ENCODE measurements at places on chromosomes 5 and 9.

GRCh38 chr5:14250084-14250695 is 107.0 kb downstream of the TRIO start:
- DNase-seq = peak; percentile 88

GRCh38 chr9:79768194-79768593 is 196.4 kb downstream of the TLE4 start:
- DNase-seq = peak; percentile 18

DNA sequence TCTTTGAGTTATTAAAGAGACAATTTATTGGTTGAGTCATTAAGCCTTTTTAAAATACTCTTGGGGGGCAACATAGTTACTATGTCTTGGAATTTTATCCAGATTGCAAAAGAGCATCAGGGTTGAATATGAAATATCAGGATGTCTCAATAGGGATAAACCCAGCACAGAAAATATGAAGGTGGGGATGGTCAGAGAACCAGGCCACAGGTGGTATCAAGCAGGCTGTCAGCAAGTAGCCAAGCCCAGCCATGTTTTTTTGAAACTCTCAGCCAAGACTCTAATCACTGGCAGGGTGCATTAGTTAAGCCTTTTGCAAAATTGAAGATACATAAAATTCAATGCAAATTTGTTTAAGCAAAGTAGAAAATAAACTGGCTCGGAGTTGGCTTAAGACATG is 468.9 kb downstream of the DTWD2 start:
- DNase-seq = no peak

- DNase-seq = no peak
These were observed 3.6 kb upstream of the CTXN3 start for GRCh38 chr5:127645300-127645726.

DNA sequence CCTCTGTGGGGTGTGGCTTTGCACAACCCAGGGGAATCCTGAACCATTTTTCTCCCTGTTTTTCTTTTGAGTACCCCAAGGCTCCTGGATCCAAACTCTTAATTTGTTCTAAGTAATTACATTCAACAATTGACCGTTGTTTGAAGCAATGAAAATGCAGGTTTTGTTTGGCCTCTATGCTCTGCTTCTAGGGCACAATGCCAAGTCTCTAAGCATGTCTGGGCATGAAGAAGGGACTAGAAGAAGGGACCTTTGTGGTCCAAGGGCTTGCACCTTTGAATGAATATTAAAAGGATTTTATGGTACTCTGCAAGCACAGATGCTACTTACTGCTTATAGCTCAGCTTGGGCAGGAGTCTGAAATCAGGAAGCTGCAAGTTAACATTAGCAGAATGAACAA is 6.6 kb upstream of the ENC1 start:
- DNase-seq = no peak

DNA sequence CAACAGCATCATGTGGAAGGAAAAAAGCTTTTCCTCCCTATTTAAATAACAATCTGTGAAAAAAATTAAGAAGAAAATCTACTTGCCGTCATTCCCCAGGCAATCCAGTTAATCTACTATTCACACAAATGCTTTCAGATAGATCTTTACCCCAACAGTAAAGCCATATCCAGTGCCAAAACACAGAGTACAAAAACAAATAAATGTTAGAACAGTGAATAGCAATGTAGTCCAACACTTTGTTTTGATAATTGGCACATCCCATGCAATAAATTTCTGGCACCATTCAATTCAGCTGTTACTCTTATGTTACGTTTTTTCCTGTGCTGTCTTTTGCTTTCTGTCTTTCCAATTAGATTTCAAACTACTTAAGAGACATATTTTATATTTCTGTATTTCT is 2245.5 kb upstream of the WWC1 start:
- DNase-seq = peak; percentile 13

GRCh38 chr5:17852740-17853139 is 218.5 kb downstream of the TAF11L14 start:
- peak; percentile 15 for DNase-seq

DNA sequence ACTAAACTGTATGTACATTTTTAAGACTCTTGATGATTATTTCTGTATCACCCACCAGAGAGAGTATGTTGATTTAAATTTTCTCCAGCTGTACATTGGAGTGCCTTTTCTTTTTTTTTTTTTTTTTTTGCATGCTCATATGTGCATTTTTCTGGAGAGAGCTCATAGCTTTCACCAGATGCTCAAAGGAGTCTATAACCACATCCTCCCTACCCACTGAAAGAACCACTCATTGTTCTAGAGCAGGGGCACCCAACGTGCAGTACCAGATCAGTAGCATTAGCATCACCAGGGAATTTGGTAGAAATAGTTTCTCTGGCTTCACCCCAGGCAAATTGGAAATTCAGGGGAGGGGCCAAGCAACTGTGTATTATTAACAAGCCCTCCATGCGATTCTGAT is 53.9 kb upstream of the TMEM171 start:
- no peak for DNase-seq

- peak; percentile 46 for DNase-seq
These were observed 231.3 kb downstream of the ENC1 start for GRCh38 chr5:74409166-74409706.

DNA sequence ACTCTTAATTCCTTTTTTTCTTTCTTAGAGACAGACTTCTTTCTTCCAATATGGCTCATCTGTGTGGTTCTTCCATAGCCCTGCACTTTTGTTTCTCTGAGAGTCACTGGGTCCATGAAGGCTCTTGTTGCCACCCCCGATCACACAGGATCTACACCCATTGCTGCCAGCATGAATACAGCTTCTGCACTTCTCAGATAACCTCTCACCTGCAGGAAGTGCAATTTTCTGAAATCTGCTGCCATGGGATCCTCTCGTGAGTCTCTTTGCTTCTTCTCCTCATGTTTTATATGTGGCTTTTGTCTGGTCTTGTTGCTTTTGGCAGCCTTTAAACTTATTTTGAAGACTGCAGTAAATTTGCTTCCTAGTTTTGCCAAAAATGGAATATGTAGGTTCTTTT is 171.2 kb downstream of the TMEM167A start:
- no peak for DNase-seq

- DNase-seq = no peak
These were observed 49.3 kb downstream of the COL15A1 start for GRCh38 chr9:98992885-98993569.

- DNase-seq = no peak
These were observed 178.1 kb upstream of the IL12B start for GRCh38 chr5:159508344-159508743.

GRCh38 chr5:134503088-134503936 is 22.2 kb upstream of the JADE2 start:
- DNase-seq = peak; percentile 26

GRCh38 chr9:73154722-73155121 is 3.1 kb downstream of the ANXA1 start:
- DNase-seq = no peak

DNA sequence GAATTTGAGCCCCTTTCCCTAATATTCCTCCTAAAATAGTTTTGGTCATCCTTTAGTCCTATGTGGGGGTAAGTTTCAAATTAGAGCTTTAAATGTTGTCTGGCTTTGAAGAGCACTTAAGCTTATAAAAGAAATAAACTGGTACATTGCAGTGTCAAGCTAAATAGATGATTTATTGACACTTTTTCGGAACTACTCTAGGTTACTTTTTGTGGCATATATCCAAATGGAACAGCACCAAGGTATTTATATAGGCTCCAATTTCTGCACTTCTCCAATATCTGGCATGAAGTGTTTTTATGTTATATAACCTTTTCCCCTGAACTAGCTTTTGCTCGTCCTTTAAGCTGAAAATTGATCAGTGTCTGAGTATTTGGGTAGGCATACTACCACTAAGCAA is 402.5 kb downstream of the NFIB start:
- no peak for DNase-seq

- no peak for DNase-seq
These were observed 23.7 kb upstream of the GOLGA1 start for GRCh38 chr9:124964604-124965003.

- DNase-seq = no peak
These were observed 6.3 kb upstream of the GARIN3 start for GRCh38 chr5:157172403-157172802.

DNA sequence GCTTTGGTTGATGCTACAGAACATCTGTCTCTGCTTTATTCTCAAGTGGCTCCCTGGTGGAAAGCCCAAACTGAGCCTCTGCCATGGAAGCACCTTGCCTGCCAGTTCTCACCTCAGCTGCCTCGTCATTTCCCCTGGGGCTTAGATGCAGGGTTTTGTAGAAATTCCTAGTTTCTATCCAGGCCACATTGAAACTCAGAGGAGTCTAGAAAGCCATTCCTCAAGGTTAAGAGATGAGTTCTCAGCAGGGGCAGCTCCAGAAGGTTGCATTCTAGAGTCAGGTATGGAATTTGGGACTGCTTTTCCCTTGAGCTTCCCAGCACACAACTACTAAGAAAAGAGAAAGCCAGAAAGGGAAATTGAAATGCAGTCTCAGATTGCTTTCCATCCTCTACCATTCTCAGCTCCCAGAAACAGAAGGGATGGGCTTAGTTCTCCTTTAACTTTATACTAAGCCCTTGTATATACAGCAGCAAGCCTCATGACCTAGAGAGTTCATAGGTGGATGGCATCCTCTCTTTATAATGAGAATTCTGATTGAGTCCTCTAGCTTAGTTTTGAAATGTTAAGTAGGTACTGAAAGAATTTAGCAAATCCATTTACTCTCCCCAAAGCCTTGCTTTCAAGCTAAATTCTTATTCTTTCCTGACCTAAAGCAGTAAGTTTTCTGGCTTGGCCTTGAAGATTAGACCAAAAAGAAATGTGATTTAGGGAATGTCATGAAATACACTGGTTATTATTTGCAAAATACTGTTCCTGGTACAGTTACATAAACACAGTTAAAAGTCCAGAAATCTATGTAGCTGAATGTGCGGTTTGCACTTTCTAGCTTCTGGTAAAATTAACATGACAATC is 66.0 kb upstream of the MEF2C start:
- DNase-seq = no peak

- no peak for DNase-seq
These were observed 29.7 kb upstream of the F2RL2 start for GRCh38 chr5:76652809-76653414.

DNA sequence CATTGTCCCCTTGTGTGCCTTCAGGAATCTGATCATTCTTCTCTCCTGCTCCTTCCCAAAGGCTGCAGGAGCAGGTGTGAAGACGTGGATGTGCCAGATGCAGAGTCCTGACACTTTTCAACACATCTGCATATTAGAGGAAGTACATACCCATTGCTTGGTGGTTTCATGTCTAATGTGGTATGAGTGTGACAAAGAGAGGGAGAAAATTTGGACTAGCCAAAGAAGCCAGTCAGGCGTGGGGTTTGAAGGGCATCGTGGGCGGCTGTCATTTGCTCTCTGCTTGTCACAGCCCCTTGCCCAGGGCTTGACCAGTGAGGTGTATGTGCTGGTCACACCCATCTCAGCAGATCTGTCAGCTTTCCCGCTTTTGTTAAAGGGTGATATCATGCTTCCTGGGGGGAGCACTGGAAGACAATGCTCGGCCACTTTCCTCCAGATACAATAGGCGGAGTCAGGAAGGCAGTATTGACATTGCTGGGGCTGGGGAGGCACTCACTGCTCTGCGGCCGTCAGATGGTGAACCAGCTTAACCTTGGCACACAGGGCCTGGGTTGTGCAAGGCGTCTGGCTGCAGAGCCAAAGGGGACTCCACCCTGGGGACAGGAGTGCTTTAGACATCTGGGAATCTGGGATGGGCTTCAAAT is 8.6 kb downstream of the TEK start:
- DNase-seq = no peak

DNA sequence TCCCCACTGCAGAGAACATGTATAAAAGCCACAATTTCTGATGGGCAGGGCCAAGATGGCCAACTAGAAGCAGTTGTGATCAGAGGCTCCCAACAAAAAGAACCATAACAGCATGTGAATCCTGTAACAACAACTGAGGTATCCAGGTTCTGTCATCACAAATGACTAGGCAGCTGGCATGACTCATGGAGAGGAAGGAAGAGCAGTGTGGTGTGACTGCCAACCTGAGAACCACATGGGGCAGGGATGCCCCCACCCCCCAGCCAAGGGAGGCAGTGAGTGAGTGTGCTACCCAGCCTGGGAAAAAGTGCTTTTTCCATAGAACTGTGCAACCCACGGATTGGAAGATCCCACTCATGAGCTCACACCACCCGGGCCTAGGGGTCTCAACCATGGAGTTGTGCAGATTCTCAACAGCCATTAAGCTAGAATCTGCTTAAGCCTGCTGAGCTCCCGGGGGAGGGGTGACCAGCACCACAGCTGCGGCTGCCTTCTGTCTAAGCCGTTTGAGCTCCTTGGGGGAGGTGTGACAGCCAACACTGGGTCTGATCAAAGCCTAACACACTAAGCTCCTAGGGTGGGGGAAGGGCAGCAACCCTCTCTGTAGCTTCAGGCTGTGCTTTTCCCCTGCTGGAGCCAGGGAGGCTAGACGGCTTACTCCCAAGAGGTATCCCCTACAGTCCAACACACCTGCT is 80.1 kb upstream of the DMAC1 start:
- peak; percentile 17 for DNase-seq

DNA sequence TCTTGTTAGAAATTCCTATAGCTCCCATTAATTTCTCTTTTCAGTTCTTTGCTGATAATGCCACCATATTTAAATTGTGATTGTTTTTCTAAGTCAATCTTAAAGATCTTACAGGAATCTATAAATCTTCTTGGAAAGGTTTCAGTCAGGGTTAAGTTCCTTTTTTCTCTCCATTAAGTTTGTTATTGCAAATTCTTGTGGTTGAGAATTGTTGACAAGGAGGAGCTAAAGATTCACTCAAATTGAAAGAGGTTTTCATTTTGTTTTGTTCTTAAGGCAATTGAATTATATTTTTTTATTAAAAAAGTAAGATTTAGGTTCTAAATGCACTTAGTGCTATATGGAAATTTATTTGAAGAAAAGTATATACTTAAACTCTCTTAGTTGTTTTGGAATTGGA is 213.4 kb downstream of the PRR16 start:
- DNase-seq = no peak

- DNase-seq = peak; percentile 85
These were observed 27.0 kb upstream of the COL15A1 start for GRCh38 chr9:98916660-98917059.

DNA sequence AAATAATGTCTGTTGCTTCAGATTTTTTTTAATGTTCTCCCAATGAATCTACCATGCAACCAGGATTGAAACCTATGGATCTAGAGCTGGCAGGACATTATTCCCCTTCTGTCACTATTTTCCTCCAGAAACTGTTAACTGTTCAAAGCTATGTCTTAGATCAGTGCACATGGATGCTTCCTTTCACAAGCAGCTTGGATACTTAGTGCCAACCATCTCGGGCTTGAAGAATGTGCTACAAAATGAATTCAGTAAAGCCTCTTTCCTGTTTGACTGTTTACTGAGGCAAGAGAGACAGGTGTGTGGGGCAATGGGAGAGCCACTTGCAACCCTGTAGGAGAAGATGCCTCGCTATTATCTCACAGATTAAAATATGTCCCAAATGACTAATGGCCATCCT is 774.8 kb downstream of the KCTD16 start:
- DNase-seq = no peak
